Urinary bladder (tissue), 4 donors: ENCODE measurements at places on chromosomes 1 and 21.

- no peak for DNase-seq
Observed at GRCh38 chr1:24161270-24161669, 18.3 kb upstream of the IL22RA1 start.

GRCh38 chr1:182690886-182691443, 6.6 kb upstream of the RGS8 start:
- no peak for DNase-seq

DNA sequence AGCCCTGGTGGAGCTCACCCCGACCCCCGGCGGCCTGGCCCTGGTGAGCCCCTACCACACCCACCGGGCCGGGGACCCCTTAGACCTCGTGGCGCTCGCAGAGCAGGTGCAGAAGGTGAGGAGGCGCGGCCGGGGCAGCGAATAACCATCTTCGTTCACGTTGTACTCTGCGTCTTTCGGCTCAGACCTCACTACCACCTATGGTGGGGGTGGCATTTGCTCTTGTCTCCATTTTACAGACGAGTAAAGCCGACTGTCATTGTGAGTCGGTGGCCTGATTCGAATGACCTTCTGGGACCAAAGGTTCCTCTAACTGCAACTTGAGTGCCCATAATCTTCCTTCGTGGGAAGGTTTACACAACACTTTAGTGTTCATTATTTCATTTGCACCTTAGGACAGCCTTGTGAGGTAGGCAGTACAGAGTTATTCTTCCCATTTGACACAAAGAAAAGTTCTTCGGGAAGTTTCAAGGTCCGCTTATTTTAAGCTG, 506 bp downstream of the C1orf50 start:
- no peak for DNase-seq

DNA sequence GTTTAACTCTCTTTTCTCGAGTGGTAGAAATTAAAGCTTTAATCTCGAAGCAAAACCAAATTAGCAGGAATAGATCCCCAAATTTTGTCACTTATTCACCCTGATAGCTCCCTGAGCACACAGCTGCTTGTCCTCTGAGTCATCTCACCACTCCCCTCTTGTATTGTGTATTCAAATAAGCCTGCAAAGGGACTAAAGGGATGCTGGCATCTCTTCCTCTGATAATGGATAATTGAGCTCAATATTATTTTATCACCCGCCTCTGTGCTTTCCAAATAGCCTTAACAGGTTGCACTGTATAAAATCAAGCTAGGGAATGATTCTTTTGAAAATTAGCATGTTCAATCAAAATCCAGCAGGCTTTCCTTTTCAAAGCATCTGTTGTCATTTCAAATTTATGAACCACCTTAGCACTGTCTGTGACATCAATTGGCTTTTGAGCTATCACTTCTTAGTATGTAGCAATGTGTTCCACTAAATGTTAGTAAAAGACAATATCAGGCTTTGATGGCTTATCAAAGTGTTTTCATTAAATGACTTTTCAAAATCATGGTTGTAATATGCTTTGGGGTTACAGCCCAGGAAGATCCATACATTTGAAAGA, 561.6 kb downstream of the PLA2G4A start:
- DNase-seq = no peak

- no peak for DNase-seq
Observed at GRCh38 chr1:96366516-96366915, 355.1 kb upstream of the PTBP2 start.

DNA sequence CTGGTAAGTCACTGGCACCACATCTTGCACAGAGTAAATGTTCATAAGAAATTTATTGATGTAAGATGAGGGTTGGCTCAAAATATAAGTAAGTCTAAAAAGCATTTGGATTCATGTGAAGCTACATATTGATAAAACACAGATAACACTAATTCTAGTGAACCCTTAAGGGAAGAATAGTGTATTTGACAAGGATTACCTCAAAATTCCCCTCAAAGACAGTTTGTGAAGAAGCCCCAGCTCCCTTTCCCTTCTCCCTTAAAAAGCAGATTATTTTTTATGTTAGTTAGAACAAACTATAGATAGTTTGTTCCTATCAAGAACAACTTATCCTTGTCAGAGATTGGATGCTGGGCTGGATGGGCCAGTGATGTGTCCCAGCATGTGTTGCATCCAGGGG, 10.7 kb downstream of the FGGY start:
- no peak for DNase-seq

- DNase-seq = no peak
Observed at GRCh38 chr1:56803561-56804156, 15.5 kb downstream of the FYB2 start.

- no peak for DNase-seq
Observed at GRCh38 chr1:166975361-166976129, at the start of gene ILDR2. Gene ILDR2 (minus strand): TSS chr1:166975540. CDS start chr1:166975268, 272 bp downstream.

DNA sequence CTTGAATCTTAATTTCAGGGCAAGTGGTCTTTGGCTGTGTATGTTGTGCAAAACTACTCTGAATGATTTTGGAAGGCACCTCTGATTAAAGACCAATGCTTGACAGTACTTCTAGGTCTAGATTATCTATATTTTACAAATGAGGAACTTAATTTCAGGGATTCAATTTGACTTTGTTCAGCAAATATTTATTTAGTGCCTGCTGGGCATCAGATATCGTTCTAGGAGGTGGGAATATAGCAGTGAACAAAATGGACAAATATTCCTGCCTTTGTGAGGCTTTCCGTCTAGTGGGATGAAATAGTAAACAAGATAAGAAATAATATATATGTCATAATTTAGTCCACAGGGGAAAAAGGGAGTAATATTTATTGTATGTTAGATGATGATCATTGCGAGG, 4.7 kb downstream of the ZNF326 start:
- DNase-seq = no peak
